Caco-2 (cell line): ENCODE measurements at places on chromosomes 1 and 21. TPM values are rescaled to one million over a fixed set of nuclear protein-coding genes. Genes with fewer than 3 reads are reported as not detected.

PRELP gene
- total RNA-seq: not detected in 2 replicates

S100A4 gene
- total RNA-seq: 53.6 and 54.4 TPM in 2 replicates

DNA sequence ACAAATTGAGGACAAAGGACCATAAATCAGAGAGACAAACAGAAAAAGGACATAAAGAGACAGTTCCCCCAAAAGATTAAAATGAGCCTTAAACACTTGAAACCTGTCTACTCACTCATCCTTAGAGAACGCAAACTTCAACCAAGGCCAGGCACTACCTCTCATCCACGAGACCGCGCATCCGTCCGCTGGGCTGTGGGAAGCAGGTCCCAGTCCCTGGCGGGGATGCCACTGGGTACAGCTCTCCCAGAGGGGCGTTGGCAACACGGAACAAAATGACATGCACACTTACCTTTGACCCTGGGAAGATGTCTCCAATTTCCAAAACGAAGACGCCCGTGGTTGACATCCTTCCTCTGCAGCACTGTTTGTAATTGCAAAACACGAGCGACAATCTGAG lies 16.5 kb upstream of the ADARB1 start:
- DNase-seq: no peak

DNA sequence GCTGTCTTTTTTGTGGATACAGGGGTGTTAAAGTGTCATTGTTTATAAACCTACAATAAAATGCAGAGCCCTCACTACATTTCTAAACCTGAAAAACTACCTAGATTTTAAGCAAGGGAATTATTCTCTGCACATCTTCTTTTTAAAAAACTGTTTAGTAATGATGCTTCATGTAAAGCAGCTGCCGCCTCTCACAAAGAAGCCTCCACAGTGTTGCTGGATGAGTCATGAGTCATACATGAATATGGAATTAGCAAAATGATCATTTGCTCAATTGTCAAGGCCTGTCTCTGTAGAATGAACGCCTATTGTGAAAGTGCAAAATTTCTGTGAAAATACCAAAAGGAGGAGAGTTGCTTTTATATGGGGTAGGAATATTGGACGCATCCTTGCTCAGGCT lies 259.5 kb upstream of the CHRM3 start:
- DNase-seq: no peak

- DNase-seq: no peak
Observed at GRCh38 chr1:41537788-41538351, 53.4 kb upstream of the EDN2 start.

- no peak for DNase-seq
Observed at GRCh38 chr21:39913706-39914305, 46.6 kb downstream of the PCP4 start.

DNA sequence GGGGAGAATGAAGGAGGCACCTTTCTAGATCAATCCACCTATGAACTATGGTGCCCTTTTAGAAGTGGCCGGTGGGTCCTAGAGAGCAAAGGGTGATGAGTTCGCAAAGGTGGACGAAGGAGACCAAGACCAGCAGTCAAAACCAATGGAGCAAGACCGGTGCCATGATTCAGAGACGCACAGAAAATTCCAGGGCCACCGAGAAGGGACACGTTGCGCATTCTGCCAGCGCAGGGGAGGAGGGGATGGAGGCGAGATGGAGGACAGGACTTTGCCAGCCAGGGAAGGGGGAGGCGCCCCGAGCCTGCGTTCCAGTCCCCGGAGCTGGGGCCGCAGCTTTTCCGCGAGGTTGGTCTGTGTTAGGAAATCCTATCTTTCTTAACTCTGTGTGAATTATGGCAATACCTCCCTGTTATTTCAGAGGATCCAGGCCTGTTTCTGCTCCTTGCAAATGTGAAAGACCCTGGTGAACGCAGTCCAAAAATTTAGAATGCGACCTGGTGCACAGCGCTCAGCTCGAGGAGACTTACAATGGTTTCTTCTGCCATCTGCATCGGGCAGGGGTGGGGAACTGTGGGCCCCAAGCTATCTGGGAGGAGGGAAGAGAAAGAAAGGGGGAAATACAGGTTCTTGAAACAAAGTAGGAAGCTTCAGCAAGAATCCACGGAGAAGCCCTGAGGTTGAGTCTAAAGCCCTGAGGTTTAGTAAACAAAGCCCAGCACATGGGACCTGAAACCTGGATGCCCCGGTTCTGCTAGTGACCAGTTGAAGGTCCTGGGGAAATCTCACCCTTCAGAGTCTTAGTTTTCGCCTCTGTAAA lies 129.4 kb downstream of the MRPS6 start:
- DNase-seq: peak; percentile 48

- peak; percentile 10 for DNase-seq
Observed at GRCh38 chr1:119482517-119483425, 24.2 kb upstream of the HSD3B1 start.
